ENCODE measurements at places on chromosomes 6 and 20.
A peak's percentile ranks its signal among the peaks of the same experiment; 100 is the strongest.

GRCh38 chr6:161748535-161749416 is 474.9 kb upstream of the AGPAT4 start:
- DNase-seq = no peak

GRCh38 chr6:47836046-47836445 is 54.2 kb downstream of the OPN5 start:
- no peak for DNase-seq

- no peak for DNase-seq
Observed at GRCh38 chr6:142820338-142821051, 124.5 kb downstream of the HIVEP2 start.

DNA sequence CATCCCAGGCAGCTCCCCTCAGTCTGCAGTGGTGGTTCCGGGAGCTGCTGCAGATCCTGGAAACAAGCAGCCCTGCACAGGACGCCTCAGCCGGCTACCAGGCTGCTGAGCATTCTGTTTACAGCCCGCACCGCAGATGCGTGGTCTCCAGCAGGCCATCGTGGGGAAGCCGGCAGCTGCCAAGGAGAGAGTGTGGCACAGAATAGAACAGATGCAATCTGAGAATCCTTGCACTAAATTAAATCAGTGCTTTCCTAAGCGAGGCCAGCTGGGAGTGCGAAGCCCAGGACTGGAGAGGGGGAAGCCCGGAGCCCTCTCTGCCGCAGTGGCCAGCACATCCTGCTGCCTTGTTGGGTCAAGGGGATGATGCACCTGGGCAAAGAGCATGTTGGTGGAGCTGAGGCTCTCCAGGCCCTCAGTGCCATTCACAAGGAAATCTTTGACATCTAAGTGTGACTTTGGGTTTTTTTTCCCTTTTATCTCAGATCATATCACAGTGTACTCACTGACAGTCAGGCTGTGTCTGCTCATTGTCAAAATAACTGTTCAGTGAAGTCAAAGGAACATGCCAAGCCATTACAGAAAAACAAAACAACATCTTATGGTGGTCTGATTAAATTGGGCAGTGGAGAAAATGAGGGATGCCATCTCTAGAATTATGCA is 118.1 kb downstream of the SYNDIG1 start:
- no peak for DNase-seq

DNA sequence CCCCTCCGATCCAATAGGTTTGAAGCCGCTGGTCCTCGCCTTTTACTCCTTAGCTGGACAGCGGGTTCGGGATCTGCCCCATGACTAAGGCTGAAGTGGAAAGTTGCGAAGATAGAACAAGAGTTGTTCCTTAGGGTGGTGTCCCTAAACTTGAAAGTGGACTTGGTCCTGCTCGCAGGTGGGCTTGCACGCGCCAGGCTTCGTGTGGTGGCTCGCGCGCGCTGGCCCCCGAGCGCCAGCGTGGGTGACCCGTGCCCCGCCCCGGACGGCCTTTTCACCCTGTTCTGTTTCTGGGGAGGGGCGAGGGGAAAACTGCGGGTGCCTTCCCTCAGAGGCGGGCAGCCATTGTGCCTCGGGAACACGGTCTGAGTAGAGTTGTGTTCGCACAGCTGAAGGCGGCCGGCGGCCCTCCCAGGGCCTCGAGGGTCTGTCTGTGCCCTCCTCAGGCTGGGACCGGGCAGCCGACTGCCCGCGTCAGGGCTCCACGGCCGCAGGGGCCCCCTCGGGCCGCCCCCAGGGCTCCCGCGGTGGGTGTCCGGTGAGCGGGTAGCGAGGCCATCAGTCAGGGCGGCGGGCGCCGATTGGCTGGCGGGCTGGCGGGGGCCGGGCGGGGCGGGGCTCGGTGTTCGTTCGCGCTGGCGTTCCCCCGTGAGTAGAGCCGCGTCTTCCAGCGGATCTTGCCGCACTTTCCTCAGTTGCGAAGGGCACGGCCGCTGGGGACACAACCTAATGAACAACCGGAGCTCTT is 33.0 kb downstream of the RREB1 start:
- no peak for DNase-seq

- DNase-seq = no peak
Observed at GRCh38 chr20:24812373-24812772, 136.7 kb upstream of the CST7 start.

DNA sequence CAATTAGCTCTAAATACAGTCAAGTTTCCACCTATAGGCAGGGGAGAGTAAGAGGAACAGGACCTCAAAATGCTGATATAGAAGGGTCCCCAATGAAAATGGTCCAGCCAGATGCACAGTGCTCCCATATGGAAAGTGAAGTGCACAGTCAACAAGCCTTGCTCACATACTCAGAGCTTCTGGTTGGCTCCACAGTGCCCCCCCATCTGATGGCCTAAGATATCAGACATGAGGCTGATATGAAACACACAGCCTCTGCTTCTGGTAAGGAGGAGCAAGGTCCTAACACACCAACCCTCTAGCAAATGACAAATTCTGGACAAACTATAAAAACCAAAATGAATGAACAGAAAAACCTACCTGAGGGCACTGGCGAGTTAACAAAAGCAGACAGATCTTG is 111.4 kb upstream of the EMILIN3 start:
- no peak for DNase-seq

GRCh38 chr20:11101243-11101642 is 427.4 kb upstream of the JAG1 start:
- DNase-seq = no peak

DNA sequence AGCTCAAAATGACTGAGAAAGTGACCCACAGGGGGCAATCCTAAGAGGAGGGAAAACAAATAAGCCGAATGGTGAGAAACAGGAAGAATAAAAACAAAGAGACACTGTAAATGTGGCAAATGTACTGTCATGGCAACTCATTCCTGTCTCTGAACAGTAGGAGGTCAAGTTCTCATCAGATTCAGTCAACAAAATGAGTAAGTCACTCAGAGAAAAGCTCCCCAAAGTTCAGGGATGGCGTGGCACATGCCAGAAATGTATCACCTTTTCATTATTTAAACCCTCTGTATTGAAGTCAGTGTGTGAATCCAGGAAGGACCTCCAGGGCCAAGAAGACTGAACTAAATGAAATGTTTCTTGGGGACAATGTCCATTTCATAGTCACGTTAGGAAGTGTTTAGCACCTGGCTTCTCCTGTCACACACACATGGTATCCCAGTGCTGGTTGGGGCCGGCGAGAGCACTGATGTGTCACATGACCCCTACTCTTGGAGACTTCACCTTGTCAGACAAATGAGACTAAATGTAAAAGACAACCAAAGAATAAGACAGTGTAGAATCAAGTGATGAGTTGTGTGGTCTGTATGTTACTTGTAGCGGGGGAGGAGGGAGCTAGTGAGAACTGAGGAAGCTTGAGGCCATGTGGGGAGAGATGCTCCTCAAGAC is 20.7 kb downstream of the CNR1 start:
- DNase-seq = no peak

- peak; percentile 13 for DNase-seq
Observed at GRCh38 chr20:9344083-9344920, 170.1 kb upstream of the LAMP5 start.

DNA sequence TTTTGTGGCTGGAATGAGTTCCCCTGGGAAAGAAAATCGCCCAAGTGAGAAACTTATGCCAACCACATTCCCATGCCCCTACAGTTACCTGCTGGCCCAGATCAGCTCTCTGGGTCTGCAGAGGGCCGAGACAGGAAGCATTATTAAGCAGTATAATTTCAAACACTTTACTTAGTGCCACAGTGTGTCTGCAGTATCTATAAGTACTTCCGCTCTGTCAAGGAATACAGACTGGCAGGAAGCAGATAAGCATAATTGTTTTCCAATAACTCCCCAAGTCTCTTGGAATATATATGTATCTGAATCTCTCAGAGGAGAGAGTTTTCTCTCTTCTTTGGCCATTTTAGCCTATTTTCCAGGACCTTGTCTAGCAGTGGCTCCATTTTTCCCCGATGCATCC is 24.9 kb downstream of the SAYSD1 start:
- DNase-seq = no peak

GRCh38 chr6:92231171-92231701 is 1188.1 kb downstream of the EPHA7 start:
- DNase-seq = no peak

- no peak for DNase-seq
Observed at GRCh38 chr6:7087491-7087979, 20.2 kb upstream of the RREB1 start.

DNA sequence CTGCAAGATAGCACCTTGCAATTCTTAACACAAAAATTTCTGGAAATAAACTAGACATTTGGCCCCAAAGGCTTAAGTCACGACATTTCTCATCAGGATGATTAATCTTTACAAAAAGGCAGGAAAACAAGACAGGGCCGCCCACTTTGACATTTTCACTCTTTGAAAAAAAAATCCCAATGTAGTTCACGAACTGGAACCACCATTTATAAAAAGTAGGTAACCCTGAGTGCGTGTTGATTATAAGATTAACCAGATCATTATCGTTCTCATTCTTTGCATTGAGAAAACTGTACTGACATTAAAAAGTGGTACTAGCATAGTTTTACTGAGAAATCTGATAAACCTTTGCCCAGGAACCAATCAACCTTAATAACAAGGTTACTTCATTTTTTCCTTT is 108.8 kb downstream of the HUS1B start:
- no peak for DNase-seq

GRCh38 chr6:16654701-16655100 is 106.6 kb downstream of the ATXN1 start:
- DNase-seq = no peak

GRCh38 chr6:138371720-138372119 is 6.0 kb upstream of the SMIM28 start:
- DNase-seq = no peak

DNA sequence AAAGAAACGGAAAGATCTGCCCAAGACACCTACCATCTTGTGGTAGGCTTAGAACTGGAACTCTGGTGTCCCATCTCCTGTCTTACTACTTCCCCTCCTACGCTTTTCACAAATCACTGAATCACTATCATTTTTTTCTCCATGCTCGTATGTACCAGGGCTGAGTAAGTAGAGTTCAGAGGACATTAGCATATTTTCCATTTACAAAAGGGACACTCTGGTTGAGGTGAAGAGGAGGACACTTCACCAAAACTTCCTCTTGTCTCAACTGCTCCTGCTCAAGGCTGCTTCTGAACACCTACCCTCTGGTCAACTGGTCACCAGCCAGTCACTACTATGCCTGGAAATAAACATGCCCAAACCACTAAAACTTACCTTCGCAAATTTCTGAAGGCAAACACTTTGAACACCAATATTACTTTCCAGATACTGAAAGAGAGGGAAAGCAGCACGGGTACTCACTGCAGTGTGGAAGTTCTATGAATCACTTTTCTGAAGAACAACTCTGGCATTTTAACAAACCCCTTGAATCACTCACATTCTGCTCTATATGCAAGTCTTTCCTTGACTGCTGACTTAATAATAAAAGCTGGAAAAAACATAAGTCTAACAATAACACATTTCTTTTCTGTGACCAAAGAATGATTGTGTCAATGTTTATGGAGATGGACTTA is 123.3 kb downstream of the INSM1 start:
- peak; percentile 24 for DNase-seq

- no peak for DNase-seq
Observed at GRCh38 chr6:11416936-11417576, 120.5 kb upstream of the TMEM170B start.

DNA sequence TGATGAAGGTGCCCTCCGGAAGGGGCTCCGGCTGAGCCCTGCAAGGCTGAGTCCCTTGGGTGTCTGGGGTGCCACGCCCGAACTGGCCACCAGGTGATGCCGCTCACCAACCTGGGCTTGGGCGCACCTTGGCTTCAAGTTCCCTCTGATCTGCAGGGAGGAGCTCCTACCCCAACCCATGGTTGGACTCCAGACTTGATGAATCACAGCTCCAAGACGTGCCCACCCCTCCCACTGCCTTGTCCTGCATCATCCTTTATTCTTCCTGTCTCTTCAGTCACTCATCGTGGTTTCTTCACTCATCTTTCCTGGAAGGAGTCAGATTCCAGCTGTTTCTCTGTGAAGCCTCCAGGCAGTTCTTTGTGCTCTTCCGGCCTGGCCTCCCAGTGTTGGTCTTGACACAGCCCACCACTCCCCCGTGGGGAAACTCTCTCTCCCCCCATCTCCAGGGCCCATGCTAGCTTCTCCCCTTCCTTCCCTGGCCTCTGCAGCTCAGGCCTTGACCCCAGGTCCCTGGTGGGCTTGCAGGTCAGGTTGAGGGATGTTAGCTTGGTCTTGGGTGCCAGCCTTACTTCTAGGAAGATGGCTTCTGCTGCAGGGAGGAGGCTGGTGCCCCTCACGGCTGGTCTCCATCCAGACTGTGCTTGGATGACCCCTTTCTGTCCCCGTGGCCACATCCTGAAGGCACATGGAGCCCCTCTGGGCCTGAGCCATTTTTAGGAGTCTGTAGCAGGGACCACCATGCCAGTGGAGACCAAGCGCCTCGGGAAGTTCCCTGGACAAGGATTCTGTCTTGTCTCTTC is 2.6 kb upstream of the ZBP1 start:
- DNase-seq = peak; percentile 29

DNA sequence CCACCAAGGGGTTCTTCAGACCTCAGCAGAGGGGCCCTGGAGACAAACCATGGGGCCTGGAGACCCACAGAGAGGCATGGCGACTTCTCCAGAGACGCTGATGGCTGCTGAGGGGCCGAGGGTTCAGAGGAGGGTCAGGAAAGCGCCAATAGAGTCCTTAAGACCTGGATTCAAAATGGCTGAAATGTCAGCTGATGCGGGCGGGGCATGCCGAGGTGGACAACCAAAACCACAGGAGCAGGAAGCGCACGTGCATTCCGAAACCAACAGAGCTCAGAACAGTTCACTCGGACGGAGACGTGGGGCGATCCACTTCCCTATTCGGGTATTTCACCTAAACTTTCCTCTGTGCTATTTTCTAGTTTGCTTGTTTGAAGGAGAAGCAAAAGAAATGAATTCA is 99.9 kb upstream of the RIN2 start:
- no peak for DNase-seq

DNA sequence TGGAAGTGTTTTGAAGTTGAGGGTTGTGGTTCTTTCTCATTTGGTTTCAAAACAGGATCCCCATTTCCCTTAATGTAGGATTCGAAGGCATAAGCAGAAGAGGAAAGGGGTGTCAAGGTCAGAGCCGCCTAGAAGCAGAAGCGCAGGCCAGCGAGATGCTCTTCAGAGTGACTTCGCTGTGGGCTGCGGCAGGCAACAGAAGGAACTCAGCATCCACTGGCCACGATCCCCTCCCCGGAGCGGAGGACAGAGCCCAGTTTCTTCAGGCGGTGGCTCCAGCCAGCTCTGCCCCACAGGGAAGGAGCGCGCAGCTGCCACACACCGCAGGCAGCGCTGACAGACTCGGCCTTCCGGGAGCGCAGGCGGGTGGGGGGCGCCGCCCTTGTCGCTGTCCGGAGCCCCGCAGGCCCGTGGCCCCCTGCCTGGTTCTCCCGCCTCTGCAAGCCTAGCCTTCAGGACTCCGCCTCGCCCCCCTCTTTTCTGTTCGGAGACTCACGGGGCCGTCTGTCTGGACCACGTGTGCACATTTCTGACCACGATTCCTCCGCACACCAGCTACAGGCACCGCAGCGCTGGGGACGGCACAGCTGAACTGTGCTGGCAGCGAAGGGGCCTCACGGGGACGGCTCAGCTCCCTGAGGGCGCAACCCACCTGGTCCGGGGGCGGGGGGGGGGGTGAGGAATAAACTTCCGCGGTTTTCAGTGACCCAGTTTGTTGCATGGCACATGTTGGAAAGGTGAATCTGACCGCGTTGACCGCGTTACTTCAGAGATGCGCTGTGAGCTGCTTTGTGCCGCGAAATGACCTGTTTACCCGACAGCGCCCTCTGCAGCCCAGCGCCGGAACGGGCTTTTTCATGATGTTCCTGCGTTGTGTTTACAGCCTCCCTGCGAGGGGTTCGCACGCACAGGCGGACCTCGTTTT is 26.1 kb downstream of the TTLL2 start:
- no peak for DNase-seq

- peak; percentile 64 for DNase-seq
Observed at GRCh38 chr6:130178692-130179091, 44.1 kb downstream of the SAMD3 start.

- no peak for DNase-seq
Observed at GRCh38 chr6:40476673-40477072, 110.5 kb downstream of the LRFN2 start.

All from AG09309 (cell line).